G401 (cell line): ENCODE measurements at places on chromosomes 7 and 10. TPM values are rescaled to one million over a fixed set of nuclear protein-coding genes. Genes with fewer than 3 reads are reported as not detected.

DNA sequence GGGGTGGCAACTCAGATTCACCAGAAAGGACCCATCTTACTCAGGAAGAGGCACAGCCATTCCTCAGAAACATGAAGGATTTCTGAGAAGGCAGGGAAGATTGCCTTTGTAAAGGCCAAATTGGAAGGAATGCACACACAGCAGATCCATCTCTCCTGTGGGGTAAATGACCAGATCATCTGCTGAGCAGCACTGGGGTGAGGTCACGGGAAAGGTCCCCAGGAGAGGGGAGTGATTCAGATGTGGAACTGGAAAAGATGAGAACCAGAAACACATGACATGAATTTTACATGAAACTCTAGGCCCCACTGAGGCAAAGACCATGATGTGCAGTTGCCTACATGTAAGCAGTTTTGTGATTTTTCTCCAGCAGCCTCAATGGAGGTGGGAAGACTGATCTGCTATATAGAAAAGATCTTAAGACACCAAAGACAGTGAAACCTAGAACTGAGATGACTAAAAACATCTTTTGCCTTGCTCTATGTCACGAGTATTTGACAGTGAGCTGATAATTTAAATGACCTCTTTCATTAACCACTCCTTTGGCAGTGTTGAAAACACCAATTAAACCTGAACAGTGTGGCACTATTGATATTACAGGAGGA is 91.6 kb downstream of the AMPH start:
- no peak for DNase-seq

Gene IFIT3
- total RNA-seq: 2.4 and 2.7 TPM in 2 replicates

Gene HMX2
- total RNA-seq: not detected in 2 replicates

GRCh38 chr10:74153123-74153522 is 2.1 kb downstream of the ADK start:
- DNase-seq: no peak

Gene DNAJC12
- 1.1 and 15.8 TPM in 2 replicates for total RNA-seq

DNA sequence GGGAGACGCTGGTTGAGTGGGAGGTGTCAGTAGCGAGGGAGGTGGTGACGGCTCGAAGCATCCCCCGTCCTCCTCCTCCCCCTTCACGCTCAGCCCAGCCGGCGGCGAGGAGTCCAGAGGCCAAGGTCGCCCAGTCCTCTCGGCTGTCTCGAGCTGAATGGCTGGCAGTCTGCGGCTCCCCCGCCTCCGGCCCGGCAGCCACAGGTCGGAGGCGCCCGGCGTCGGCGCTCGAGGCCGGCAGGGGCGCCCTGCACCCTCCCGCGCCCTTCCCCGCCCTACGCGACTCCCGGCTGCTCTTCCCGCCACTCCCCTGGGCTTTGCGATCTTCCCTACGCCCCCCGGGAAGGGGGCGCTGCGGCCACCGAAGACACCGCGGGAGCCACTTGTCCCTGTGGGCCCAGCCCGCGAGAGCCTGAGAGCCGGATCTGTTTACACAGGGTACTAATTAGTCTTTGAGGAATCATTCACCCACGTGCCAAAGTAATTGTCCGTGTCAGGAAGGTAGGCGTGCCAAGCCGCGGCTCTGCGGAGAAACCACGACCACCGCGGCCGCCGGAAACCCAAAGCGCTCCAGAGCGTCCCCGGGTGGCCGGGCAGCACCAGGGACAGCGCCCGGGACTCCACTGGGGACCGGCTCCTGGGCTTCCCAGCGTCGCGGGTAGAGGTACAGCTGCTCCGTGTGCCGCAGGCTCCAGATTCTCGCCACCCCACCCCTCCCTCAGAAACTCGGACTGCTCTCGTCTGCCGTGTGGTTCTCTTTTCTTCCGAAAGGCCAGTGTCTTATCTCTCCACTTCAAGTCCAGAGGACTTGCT is at the start of gene NXPH1:
Gene NXPH1, plus strand, starts transcription at position 133 of the 813 bp plus-strand sequence.
- DNase-seq: no peak

DNA sequence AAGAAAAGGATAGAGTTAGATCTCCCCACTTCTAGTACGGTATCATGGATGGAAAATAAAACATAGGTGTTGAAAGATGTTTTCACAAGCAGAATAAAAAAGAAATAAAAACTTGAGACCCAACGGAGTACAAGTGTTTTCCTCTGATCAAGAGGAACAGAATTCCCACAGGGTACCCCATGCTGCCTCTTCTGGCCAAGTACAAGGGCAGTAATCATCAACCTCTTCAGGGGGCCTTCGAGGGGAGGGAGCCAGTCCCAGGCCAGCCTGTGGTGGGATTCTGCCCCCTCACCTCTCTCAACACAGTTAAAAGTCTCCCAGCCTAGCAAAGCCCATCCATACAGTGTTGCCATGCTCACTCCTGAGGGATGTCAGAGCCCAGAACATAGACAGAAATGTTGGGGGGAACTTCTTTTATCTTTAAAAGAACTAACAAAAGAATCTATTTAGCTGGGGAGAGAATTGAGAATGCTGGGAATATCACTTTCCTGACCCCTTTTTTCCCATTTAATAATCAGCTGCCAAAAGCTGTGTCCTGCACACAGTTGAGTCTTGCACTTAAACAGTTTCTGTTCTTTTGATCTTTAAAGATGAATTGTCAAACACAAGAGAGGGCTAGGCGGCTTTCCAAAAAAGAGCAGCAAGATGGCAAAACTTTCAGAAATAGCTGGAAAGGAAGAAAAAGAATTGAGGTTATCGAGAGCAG is 101.7 kb downstream of the PTN start:
- DNase-seq: no peak

- no peak for DNase-seq
Observed at GRCh38 chr7:129958643-129959470, 6.1 kb upstream of the UBE2H start.

GRCh38 chr7:82317257-82317721 is 126.3 kb downstream of the CACNA2D1 start:
- no peak for DNase-seq

DNA sequence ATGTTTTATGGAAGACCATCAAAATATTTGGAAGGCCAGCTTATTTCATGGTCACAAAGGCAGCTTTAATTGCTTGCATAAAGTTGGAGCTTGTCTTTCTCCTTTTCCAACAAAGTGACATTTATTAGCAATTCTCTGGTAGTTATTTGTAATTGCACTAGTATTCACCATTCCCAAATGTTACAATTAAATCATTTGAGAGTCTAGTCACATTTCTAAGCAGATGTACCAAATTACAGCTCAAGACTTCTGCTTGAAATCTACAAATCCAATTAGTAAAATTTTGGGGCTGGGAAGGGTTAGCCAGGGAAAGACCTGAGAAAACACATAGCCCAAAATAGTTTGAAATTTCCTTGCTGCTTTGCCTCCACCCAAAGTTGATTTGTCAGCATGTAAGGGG is 376.1 kb upstream of the LRGUK start:
- DNase-seq: no peak

Gene VENTX
- total RNA-seq: 0.12 TPM in 1 of 2 replicates, not detected in the other
